ENCODE measurements at places on chromosomes 3 and 15. TPM values are rescaled to one million over a fixed set of nuclear protein-coding genes. Genes with fewer than 3 reads are reported as not detected.

GRCh38 chr15:22903427-22903826 is 65.0 kb downstream of the NIPA2 start:
- DNase-seq: no peak

DNA sequence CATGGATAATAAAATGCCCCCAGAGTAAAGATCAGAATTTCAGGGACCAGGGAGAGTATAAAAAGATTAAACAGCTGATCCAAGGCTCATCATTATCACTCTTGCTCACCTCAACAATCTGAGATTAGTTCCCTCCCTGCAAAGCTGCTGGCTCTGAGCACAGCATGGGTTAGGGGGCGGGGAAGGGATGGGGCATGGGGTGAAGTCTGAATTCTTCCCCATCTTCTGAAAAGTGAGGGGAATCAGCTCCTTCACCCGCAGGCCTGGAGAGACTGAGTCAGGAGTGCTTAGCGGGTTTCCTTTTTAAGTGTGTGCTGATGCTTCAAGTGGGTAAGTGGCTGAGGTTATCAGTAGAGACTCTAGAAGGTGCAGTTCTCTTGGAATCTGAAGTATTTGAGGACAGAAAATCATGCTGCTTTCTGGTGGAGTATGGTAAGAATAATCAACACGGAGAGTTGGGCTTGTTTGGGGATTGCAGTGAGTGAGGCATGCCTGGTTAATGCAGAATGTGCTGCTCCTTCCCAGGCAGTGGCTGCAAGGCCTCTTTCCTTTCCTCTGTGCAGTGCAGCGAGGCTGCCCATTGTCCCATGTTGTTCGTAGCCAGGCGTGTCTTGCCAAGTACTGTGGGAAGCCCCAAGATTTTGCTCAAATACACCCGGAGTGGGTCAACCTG is 59.2 kb upstream of the TRAK1 start:
- DNase-seq: no peak

DNA sequence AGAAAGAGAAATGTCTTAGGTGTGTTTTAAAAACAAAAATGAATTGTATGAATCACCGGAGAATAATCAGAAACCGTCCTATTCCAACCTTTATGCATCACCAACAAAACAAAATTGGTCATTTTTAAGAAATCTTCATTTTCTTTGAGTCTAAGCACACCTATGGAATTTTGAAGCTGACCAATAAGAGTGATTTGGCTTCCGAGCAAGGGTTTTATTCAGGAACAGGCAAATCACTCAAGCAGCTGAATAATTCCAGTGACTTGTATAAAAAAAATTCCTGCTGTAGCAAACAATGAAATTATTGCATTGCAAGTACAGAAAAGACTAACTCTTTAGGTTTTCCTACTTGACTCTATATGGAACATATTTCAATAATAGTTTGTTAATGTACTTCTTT is 83.8 kb upstream of the FNDC3B start:
- no peak for DNase-seq

DNA sequence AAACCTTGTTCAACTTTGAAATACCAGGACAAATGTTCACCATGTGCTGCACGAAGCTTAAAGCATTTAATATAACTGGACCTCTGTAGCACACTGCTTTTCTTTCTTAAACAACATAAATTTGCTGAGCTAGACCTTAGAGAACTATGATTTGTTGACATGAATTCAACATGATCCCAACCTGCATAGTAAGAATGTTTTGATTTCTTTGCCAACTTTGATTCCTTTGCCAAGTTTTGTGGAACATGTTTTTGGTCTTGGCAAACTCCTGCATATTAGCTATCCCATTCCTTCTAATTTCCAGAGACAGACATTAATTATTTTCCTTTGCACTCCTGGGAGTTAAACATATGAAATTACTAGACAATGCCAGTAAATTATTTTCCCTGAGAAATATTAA is 197.2 kb upstream of the RBMS3 start:
- DNase-seq: no peak

GRCh38 chr15:60091157-60091556 is 87.0 kb downstream of the FOXB1 start:
- DNase-seq: no peak

DNA sequence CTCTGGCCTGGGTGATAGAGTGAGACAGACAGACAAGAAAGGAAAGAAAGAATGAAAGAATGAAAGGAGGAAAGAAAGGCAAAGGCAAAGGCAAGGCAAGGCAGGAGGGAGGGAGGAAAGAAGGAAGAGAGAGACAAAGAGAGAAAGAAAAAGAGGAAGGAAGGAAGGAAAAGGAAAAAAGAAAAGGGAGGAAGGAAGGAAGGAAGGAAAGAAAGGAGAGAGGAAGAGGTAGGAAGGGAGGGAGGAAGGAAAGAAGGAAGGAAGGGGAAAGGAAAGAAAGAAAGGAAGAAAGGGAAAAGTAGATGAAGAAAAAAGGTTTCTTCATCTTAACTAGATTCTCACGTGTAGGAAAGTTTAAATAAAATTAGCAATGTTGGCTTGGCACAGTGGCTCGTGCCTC is 142.2 kb downstream of the GREM1 start:
- no peak for DNase-seq

GRCh38 chr3:21390136-21390535 is 360.9 kb downstream of the ZNF385D start:
- DNase-seq: no peak

DNA sequence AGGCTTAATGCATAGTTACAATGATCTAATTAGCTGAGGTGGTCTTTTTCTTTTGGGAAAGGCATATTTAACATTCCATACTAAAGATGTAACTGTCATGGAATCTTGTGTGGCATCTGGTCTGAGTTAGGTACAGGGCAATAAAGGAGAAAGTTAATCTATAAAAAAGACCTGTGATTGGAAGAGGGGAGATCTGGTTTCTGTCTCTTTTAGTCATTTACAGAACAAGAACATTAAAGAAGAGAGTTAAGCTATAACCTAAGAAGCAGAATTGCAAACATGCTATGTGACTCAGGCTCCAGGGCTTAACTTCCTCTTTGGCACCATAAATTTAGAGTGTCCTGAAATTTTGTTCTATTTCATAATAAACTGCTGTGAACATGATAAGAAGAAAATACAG is 47.2 kb upstream of the MME start:
- DNase-seq: no peak

GRCh38 chr3:171108066-171108465 is 81.5 kb upstream of the SLC2A2 start:
- no peak for DNase-seq

DNA sequence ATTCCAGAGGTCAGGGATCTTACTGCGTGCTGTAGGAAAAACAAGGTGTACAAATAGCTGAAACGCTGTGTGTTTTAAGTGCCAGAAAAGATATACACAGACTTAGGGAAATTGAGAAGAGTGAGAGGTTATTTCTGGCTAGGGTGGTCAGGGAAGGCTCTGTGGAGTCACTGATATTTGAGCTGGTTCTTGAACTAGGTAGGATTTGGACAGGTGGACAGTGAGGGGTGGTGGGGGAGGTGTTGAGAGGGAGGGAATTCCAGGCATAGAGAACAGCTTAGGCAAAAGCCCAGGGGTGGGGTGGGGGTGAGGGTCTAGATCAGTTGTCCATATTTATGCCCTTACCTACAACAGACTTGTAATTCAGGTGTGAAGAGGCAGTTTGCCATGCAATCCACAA is 7.0 kb downstream of the SEMA6D start:
- DNase-seq: no peak

GRCh38 chr3:105094588-105094987 is 272.1 kb upstream of the ALCAM start:
- no peak for DNase-seq

DNA sequence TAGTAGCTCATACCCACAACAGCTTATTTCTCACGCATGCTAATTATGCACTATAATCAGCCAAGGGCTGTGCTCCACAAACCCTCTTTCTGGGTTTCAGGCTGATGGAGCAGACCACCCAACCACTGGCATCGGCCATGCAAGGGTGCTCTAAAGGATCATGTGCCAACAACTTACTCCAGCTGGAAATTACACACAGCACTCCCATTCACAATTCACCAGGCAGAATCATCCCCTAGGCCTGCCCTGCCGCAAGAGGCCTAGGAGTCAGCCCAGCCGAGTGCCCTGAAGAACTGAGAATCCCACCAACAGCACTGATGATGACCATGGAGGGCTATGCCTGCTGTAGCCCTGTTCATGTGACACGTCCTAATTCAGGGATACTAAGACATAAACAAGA is 216.2 kb upstream of the CHRNA7 start:
- DNase-seq: no peak

GRCh38 chr3:195258449-195259153 is 12.4 kb downstream of the XXYLT1 start:
- no peak for DNase-seq

- no peak for DNase-seq
Observed at GRCh38 chr3:60609446-60609845, 641.8 kb downstream of the FHIT start.

MED12L gene
- 47.9 TPM for total RNA-seq

NEK10 gene
- 1.3 TPM for total RNA-seq

CAMP gene
- total RNA-seq: not detected

TKT gene
- total RNA-seq: 1,326 TPM

C3orf62 gene
- 3.2 TPM for total RNA-seq
